ENCODE measurements at places on chromosomes 2 and 18. TPM values are rescaled to one million over a fixed set of nuclear protein-coding genes. Genes with fewer than 3 reads are reported as not detected.

- no peak for DNase-seq
Observed at GRCh38 chr2:203401-203800, 60.4 kb downstream of the SH3YL1 start.

GRCh38 chr2:31401580-31401979, 13.0 kb downstream of the XDH start:
- no peak for DNase-seq

- DNase-seq, result no peak
Observed at GRCh38 chr18:36350839-36351469, 53.4 kb downstream of the FHOD3 start.

DNA sequence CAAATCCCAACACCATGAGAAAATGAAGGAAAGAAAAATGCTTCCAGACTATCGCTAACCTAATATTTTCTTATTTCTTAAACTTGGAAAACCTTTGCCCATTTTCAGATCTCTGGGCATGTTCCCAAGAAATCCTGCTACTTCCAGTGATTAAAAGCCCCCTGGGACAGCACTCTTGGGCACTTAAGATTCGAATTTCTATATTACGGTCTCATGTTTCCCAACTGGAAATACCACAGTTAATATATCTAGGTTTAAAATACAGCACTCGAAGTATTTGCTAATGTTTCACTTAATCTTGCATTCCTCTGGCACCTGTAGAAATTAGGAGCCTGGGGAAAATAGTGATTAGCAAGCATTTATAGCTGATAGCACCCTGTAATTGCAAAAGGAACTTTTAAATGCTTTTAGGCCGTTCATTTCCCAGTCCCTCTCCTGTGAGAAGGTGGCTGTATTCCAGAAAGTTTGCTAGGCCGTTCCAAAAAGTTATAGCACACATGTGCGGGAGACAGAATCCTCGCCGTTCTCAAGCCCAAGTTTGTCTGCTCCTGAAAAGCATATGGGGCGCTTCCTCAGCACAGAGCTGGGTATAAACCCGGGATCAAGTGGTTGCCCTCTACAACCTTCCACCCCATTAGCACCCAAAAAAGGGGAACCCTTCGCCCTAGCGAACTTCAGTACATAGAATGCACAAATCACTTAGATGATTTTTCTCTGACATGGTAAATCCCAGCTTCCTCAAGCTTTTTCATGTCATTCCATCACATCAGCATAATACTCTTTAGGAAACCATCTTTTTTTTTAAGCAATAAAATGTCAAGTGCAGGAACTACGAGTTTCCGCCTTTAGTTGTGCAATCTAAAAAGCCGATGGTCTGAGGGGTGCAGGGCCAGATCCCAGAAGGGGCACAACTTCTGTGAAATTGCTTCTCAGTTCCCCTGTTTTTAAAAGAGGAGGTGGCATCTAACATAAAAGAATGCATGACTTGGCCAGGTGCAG, 60.6 kb downstream of the DIPK1C start:
- no peak for DNase-seq

DNA sequence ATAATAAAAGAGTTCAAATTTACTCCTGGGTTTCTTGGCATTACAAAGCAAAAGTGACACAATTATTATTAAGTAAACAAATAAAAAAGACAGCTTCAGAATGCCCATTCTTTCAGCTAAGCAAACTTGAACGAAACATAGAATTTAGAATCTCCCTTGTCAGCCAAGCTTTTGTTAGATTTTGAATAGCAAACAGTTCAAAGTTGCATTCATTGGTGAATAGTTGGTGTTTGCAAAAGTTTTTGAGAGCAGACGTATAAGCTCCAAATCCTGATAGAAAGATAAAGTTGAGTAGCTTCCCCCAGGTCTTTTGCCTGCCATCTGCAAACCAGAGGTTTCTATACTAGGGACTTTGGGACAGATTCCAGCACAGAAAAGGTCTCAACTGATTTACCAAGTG, 434.3 kb upstream of the TNP1 start:
- DNase-seq, result no peak

DNA sequence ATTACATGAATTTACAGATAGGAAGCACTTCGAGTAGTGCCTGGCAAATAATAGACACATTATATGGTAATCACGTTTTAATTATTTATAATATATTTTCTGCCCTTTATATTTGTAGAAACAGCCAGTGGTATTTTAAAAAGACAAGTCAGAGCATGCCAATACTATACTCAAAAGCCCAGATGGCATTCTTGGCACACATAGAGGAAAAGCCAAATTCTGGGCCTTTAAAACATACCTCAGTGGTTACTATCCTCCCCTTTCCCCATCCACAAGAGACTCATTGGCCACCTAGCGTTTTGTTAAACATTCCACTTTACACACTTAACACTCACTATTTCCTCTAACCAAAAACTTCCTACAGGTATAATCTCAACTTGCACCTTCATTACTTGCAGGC, 63.3 kb upstream of the ZNF804A start:
- no peak for DNase-seq

GRCh38 chr18:64273724-64274123, 124.8 kb upstream of the LINC00305 start:
- no peak for DNase-seq

- no peak for DNase-seq
Observed at GRCh38 chr2:57877811-57878170, 168.8 kb upstream of the VRK2 start.

DNA sequence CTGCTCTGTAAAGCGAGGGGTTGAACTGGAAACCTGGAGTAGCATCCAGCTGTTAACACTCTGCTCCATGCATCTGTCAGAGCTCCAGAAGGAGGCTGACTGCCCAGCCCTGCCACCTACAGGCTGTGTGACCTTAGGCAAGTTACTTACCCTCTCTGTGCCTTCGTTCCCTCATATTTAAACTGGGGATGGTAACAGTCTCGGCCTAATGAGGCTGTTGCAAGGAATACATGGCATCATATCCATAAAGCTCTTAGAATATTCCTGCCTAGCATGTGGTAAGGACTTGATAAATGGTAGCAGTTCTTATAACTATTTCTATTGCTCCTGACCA, 80.6 kb downstream of the LRRFIP1 start:
- DNase-seq, result no peak

The PRSS56 gene
- not detected for total RNA-seq

The IL36A gene
- total RNA-seq, result not detected

The CFAP65 gene
- 0.05 TPM for total RNA-seq

The TUBA3E gene
- not detected for total RNA-seq

The FAHD2A gene
- total RNA-seq, result 75.2 TPM
